Left cardiac atrium (tissue), 4 donors: ENCODE measurements at places on chromosomes 7 and 10.

DNA sequence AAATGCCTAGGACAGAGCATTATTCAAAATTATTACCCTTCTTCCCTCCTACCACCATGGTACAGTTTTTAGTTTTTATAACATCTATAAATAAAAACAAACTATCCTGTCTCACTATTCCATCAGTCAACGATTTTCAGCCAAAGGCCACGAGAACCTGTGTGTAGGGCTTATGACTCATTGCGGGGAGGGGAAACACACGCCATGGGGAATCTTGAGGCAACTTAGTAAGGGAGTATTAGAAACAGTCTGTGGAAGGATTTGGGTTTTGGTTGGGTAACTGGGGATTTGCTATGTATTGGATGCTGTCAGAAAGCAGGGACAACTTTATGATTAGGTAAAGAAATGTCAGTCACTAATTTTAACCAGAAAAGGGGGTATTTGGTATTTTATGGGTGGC, 14.7 kb downstream of the GPR141 start:
- no peak for DNase-seq

- no peak for DNase-seq
Observed at GRCh38 chr7:42726066-42726785, 185.6 kb downstream of the C7orf25 start.

DNA sequence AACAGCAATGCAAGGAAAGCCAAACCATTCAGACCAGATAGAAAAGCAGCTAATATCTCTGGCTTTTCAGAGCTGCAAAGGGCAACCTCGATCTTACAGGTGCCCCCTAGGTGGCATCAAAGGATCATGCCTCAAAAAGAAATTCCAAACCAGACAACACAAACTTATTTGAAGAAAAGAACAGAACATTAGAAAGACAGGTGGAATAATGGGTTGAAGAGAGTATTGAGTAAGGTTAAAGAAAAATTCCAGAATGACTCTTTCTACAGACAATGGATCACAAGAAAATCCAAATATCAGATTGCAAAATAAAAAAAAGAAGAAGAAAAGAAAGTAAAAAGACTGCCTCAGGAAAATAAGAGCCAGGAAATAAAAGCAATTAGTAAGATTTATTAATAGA, 213.7 kb downstream of the ELMO1 start:
- DNase-seq, result no peak

- no peak for DNase-seq
Observed at GRCh38 chr10:36119455-36119854, 477.4 kb upstream of the FZD8 start.

DNA sequence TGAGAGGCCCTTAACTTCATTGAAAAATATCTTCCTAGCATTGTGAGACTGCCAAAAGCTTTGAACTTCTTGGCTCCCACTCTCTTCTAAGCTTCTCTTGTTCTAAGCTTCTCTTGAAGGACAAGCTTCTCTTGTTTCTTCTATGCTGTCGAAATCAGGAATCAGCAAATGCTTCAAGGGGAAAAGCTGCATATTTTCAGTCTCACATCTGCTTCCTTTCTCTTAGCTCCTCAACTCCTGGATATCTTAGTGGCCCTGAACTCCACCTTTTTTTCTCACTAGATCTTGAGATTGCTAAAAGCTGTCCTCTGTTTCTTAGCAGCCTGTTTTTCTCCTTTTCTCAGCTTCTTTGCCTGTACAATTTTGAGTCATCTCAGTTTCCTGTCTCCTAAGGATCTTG, 73.0 kb downstream of the NEUROD6 start:
- DNase-seq, result no peak

DNA sequence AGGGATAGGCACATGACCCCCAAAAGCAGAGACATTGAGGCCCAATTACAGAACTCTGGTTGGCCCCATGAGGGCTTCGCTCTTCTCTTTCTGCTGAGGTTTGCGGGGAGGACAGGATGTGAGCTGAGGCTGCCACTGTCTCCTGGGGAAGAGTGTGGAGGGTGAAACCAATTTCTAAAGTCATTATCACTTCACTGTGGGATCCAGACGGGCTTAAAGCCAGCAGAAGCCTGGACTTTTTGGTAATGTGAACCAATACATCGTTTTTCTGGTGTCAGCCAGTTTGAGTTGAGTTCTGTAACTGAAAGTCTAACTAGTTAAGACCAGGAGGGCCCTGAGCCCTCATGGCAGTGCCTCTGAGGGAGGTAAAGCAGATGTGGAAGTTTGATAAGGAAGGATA, 163.0 kb downstream of the MYOF start:
- DNase-seq, result no peak

DNA sequence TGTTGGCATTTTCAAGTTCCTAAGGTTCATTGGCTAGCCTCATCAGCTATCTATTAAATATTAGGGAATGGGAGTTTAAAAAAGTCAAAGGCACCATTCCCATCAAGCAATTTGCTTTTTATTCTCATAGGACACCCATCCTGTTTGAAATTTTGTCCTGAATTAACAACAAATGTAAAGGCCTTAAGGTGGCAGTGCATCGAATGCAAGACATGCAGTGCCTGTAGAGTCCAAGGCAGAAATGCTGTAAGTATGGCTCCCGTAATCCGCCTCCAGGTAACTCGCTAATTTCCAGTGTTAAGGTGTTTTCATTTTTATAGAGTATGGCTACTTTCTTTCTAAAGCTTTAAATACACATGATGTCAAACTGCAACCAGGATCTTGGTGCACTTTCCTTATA, 141.9 kb upstream of the SAMD8 start:
- no peak for DNase-seq

DNA sequence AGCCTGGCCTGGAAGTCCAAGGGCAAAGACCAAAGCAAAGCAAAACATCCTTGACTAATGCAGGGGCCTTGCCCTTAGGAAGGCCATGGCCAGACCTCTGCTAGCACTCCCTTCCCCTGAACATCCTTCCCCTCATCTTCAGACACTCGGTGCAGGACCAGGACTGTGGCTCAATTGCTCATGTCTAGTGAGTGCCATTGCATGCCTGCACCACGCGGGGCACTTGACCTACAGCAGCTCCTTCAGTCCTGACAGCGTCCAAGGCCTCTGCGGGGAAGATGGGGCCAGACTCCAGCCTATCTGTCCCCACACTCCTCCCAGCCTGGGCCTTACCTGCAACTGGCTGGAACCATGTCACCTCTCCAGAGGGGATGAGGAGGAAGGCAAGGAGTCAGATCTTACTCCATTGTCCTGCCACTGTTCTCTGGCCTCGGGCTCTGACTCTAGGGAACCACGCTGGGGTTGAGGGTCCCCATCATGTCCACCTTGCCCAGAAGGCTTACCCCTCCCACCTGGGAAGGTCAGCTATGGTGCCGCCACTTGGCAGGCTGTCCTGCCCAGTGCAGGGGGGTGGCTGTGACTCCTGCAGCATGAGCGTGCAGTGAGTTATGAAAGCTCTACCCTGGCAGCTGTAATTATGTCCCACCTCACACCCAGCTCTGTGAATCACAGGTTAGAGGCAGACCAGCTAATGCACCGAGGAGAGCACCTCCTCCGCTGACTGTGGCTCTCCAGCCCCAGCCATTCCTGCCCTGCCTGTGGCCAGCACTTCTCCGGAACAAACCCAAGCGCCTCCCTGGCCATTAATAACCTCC, 16.1 kb downstream of the DRGX start:
- DNase-seq, result no peak

DNA sequence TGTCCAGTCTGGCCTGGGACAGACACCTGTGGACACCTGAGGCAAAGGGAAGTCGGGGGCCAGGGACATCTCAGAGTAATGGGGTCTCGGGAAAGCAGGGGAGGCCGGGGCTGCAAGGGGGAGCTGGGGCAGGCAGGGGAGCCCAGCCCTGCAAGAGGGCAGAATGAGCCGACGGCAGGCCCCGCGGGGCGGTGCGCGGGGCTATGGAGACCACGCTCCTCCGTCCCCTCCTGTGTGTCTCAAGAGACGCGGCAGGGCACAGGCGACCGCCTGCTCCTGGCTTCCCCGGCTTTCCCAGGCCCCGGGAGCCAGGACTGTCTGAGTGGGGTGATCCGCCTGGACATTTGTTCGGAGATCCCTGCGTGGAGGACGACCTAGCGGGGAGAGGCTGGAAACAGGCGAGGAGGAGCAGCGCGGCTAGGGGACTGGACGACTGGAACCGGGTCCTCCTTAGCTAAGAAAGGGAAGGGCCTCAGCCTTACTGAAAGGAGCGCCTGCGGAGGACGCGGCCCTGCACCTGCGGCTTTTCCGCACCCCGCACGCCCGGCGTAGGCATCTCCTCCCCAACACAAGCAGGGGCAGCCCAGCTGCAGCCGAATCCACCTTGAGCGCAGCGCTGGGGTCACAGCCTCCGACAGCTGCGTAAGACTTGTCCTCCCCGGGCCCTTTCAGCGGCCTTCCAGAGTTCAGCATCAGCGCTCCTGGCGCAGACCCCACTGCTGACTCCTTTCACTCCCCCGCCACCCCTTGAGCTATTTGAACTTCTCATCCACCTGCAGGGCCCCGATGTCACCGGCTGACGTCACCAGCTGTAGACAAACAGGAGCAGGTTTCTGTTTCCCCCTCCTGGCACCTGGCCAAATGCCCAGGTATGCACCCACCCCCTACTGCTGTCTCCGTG, 176.4 kb downstream of the ZNF248 start:
- no peak for DNase-seq

DNA sequence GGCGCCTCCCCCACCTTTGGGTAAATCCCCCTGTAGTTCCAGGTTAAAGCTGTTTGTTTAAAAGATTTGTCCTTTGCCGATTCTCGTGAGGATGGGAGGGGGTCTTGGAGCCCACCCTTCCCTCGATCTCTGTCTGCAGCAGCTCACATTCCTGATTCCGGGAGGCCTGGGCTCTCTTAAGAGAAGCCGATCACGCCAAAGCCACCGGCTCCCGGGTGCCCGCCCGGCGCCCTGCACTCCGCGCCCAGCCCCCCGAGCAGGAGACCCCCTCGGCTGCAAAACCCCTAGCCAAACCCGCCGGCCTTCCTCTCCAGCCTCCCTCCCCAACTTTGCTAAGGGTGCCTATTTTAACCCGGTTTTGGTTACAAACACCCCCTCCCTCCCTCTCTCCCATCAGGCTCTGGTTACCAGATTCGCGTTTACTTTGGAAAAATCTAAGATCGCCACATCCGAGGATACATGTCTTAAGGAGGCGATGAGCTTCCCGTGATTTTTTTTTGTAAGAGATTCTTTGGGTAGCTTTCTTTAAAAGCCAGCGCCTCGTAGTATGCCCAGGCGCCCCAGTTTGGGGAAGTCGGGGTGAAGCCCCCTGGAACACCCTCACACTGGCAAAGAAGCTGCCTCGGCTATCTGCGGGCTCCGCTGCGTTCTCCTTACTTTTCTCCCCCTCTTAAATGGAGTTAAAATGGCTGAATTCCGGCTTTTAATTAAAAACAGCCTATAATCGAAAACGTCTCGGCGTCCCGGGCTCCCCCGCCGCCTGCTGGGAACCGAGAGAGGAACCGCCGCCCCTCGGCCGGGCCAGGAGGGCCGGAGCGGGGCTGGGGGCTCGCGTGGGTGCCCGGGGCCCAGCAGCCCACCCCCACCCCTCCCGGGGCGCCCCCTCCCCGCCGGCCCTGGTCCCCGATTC, 983 bp downstream of the TNRC18 start:
- no peak for DNase-seq

DNA sequence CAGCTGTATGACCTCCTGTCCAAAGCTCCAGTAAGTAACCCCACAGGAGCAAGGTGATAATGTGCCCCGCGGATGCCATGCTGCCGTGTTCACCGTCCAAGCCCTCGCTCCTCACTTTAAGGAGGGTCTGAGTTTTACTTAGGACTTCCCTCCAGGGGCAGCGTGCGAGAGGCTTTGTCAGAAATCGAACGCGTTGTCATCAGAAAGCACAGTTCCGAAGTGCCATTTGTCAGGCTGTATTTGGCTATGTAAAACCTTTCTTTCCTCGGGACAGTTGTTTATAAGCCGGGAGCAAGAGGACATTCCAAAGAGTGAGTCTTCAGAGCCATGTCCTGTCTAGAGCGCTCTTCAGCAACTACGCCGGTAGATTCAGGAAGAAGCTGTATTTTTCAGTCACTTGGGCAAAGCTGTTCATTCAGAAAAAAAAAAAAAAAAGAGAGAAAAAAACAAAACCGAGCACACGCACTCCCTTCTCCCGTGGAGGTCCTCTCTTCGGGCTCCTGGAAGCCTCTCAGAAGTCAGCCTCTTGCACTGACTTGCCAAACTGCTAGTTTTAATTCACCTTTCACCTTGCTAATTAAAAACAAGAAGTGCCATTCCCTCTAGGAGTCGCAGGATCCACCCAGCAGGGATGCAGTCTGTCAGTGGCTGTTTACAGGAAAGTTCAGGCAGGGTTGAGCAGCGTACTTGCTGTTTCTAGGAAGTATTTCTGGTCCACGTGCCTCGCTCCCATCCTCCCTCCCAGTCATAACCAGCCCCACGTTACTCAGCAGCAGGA, at the start of gene SEMA3E:
Gene SEMA3E, minus strand, starts transcription at position 676 of the 778 bp plus-strand sequence.
- DNase-seq, result peak; percentile 19

- no peak for DNase-seq
Observed at GRCh38 chr10:114303556-114303955, 64.5 kb downstream of the VWA2 start.
